ENCODE measurements at places on chromosomes 1 and 21. TPM values are rescaled to one million over a fixed set of nuclear protein-coding genes. Genes with fewer than 3 reads are reported as not detected.
A peak's percentile ranks its signal among the peaks of the same experiment; 100 is the strongest.

DNA sequence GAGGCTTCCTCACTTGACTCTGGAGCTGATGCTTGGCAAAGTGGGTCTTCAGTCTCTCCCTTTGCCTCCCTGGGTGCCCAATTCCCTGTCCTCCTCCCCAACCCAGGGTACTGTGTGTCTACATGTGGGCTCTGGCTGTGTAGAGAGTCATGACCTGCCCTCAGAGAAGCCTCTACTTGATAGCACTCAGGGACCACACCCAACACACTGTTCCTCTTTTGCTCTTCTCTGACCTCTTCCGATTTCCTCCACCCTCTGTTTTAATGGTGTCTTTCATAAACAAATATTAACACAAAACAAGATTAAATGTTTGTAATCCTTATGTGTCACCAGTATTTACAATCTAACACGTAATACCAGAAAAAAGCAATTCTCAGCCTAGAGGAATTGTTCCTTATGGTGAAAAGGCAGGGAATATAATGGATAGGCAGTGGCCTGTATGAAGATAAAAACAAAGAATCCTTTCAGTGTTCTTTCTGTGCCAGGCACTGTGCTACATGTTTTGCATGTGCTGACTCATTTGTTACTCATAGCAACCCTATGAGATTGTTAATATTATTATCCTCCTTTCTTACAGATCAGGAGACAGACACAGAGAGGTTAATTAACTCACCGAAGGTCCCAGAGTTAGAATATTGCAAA, 58.2 kb downstream of the HSD3B1 start:
- H3K27ac ChIP-seq: no peak overlapping the region
- no peak for DNase-seq
- peaks cover 28% of the 10 kb centered on the region for H3K27me3 ChIP-seq
- peaks cover 2% of the 10 kb centered on the region for H3K4me1 ChIP-seq
- H3K4me3 ChIP-seq: no peak overlapping the region
- H3K36me3 ChIP-seq: no peaks in the 10 kb centered on the region

UBE2U gene
- total RNA-seq: not detected

GRCh38 chr1:172863031-172863430, 187.7 kb downstream of the TNFSF18 start:
- no peaks in the 10 kb centered on the region for H3K36me3 ChIP-seq
- H3K4me3 ChIP-seq: no peak overlapping the region
- H3K27ac ChIP-seq: no peak overlapping the region
- H3K27me3 ChIP-seq: peaks cover 24% of the 10 kb centered on the region
- no peak for DNase-seq

GOLT1A gene
- not detected for total RNA-seq

DNA sequence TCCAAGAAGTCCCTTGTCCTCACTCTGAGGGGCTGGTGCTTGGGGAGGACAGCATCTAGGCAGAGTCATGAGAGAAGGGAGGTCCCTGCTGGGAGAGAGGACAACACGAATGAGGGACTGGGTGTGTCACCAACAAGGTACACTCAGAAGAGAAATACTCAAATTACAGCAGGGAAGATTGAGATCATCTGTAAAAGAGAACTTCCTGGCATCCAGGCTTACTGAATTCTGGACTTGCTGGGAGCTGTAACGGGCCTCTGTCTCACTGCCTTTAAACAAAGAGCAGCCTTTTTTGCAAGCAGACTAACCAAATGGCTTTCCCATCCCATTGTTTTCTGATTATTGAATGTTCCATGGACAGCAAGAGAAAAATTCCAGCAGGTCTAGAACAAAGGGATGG, 195.7 kb upstream of the RAB4A start:
- no peak overlapping the region for H3K4me3 ChIP-seq
- no peaks in the 10 kb centered on the region for H3K27me3 ChIP-seq
- H3K27ac ChIP-seq: no peak overlapping the region
- H3K36me3 ChIP-seq: no peaks in the 10 kb centered on the region
- DNase-seq: peak; percentile 7

SLAMF7 gene
- 107 TPM for total RNA-seq

TMCC2 gene
- total RNA-seq: 5.3 TPM

- no peaks in the 10 kb centered on the region for H3K27me3 ChIP-seq
- H3K27ac ChIP-seq: no peak overlapping the region
- no peaks in the 10 kb centered on the region for H3K36me3 ChIP-seq
- no peak overlapping the region for H3K4me3 ChIP-seq
- DNase-seq: no peak
These were observed 5.1 kb downstream of the LRRC3 start for GRCh38 chr21:44460441-44460755.

DNA sequence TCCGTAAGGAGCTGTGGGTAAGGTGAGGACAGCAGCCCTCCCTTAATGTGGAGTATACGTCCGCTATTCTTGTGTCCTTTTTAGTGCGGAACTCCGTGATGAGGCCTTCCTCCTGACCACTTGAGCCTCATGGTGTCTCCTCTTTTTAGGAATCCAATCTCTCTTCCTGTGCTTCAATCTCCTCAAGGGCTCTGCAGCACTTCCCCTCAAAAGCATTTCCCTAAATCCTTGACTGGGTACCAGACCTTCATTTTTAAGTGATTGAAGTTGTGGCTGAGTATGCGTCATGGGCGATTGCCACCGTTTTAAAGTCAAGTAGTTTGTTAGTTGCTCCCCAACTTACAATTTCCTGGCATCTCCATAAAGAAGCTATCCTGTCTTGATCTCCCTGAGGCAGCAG, 62.8 kb downstream of the SAMSN1 start:
- H3K27me3 ChIP-seq: no peaks in the 10 kb centered on the region
- peak overlapping the region; percentile 66 for H3K27ac ChIP-seq
- H3K36me3 ChIP-seq: peaks cover 44% of the 10 kb centered on the region
- H3K4me1 ChIP-seq: peaks cover 41% of the 10 kb centered on the region
- DNase-seq: no peak

DNA sequence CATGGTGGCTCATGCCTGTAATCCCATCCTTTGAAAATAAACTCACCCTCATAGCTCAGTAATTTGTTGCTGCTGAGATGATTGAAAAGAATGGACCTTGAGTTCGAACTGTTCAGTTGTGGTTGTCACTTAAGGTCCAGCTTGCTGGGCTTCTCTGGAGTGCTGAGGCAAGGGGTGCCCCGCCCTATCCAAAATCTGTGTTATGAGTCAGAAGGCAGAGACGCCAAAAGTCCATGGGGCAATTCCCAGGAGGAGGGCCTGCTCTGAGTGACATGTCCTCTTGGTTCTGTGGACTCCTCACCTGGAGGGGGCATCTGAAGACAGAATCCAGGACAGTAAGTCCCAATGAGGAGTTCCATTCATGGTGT, 64.8 kb downstream of the MYOM3 start:
- H3K4me1 ChIP-seq: peaks cover 2% of the 10 kb centered on the region
- H3K4me3 ChIP-seq: no peak overlapping the region
- no peak overlapping the region for H3K27ac ChIP-seq
- no peaks in the 10 kb centered on the region for H3K36me3 ChIP-seq

GRCh38 chr1:246454655-246455054, 52.4 kb downstream of the SMYD3 start:
- no peak overlapping the region for H3K27ac ChIP-seq
- H3K4me1 ChIP-seq: peaks cover 2% of the 10 kb centered on the region
- H3K4me3 ChIP-seq: no peak overlapping the region
- H3K36me3 ChIP-seq: no peaks in the 10 kb centered on the region
- H3K27me3 ChIP-seq: no peaks in the 10 kb centered on the region

DNA sequence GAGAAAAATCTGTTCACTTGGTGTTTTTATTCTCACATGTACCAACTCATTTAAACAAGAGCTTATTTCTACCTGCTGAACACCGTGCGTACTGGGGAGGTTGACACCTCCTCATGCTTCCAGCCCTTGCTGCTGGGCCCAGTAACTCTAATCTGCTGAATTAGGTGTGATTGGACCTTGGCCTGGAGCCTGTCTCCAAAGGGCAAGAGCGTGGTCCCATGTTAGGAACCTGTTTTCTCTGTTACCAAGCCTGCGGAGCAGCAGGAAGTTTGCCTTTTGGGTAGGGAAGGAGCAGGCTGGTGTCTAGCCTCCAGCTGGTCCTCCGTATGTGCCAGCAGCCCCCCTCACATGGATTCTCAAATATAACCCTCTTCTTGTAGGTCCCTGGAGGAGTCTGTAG, 10.9 kb upstream of the SLC27A3 start:
- no peak for DNase-seq
- H3K27ac ChIP-seq: no peak overlapping the region
- no peaks in the 10 kb centered on the region for H3K4me1 ChIP-seq
- no peak overlapping the region for H3K4me3 ChIP-seq
- peaks cover 40% of the 10 kb centered on the region for H3K36me3 ChIP-seq

ADAMTSL4 gene
- 0.35 TPM for total RNA-seq

PLPPR5 gene
- total RNA-seq: not detected

KLHDC7A gene
- not detected for total RNA-seq

CFHR3 gene
- total RNA-seq: not detected

- no peak overlapping the region for H3K4me3 ChIP-seq
- no peak overlapping the region for H3K27ac ChIP-seq
- no peak for DNase-seq
- peaks cover 6% of the 10 kb centered on the region for H3K36me3 ChIP-seq
These were observed 20.3 kb downstream of the NIPAL3 start for GRCh38 chr1:24435782-24436365.

LRRC7 gene
- not detected for total RNA-seq

DNA sequence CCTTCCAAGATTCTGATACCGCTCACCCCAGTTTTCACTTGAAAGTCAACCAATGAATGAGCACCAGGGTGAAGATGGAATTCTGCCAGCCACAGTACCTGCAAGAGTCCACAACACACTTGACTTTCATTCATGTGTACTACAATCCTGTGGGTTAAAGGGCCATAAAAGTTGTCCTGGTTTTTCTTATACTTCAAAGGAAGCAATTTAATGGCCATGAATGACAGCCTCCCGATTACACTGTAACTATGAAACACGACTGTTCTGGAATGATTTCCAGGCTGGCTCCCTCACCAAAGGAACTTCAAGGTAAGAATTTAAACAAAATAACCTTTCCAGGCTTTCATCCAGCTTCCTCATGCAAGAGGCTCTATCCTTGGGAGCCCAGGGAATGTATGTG, 502.8 kb downstream of the SMYD3 start:
- DNase-seq: no peak
- H3K27me3 ChIP-seq: no peaks in the 10 kb centered on the region
- H3K4me1 ChIP-seq: no peaks in the 10 kb centered on the region
- no peaks in the 10 kb centered on the region for H3K36me3 ChIP-seq
- no peak overlapping the region for H3K27ac ChIP-seq

- H3K36me3 ChIP-seq: no peaks in the 10 kb centered on the region
- DNase-seq: no peak
- no peaks in the 10 kb centered on the region for H3K4me1 ChIP-seq
- H3K27me3 ChIP-seq: no peaks in the 10 kb centered on the region
- no peak overlapping the region for H3K4me3 ChIP-seq
These were observed 253.9 kb upstream of the TMEM51 start for GRCh38 chr1:14899686-14900085.

- H3K4me1 ChIP-seq: no peaks in the 10 kb centered on the region
- no peak overlapping the region for H3K27ac ChIP-seq
- DNase-seq: peak; percentile 52
- H3K36me3 ChIP-seq: no peaks in the 10 kb centered on the region
These were observed 38.4 kb upstream of the FOXO6 start for GRCh38 chr1:41322835-41323234.

- H3K27me3 ChIP-seq: no peaks in the 10 kb centered on the region
- DNase-seq: no peak
- no peak overlapping the region for H3K4me3 ChIP-seq
- H3K27ac ChIP-seq: no peak overlapping the region
- no peaks in the 10 kb centered on the region for H3K36me3 ChIP-seq
These were observed 65.2 kb upstream of the ARID1A start for GRCh38 chr1:26630634-26631033.
